HL-60 (cell line): ENCODE measurements at places on chromosomes 4 and X.
A peak's percentile ranks its signal among the peaks of the same experiment; 100 is the strongest.

DNA sequence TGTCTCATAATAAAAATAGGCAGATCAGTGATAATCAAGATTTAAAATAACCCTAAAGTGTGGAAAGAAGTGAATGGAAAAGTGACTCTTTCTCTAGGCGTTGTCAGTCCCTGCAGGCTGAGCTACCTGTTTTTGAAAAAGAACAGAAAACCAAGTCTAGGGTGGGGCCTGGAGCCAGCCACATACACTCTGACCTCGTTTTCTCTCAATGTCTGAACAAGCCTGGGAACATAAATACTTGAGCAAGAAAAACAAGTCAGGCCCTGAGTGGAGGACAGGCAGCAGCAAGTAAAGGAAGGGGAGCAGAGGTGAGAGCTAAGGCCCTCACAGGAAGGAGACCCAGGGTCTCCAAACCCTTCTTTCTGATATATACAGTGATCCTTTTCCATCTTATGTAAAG, 91.7 kb upstream of the HPF1 start:
- no peak for DNase-seq

DNA sequence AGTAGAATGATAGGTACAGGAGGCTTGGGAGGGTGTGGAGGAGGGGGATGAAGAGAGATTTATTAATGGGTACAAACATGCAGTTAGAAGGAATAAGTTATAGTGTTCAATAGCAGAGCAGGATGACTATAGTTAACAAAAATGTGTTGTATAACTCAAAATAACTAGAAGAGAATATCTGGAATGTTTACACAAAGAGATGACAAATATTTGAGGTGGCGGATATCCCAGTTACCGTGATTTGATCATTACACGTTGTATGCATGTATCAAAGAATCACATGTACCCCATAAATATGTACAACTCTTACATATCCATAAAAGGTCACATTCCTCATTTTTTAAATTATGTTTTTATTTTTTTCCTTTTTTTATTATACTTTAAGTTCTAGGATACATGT, 456.6 kb downstream of the MAGEB5 start:
- DNase-seq: no peak

- DNase-seq: no peak
These were observed 636 bp downstream of the BCOR start for GRCh38 chrX:40097141-40097503.

DNA sequence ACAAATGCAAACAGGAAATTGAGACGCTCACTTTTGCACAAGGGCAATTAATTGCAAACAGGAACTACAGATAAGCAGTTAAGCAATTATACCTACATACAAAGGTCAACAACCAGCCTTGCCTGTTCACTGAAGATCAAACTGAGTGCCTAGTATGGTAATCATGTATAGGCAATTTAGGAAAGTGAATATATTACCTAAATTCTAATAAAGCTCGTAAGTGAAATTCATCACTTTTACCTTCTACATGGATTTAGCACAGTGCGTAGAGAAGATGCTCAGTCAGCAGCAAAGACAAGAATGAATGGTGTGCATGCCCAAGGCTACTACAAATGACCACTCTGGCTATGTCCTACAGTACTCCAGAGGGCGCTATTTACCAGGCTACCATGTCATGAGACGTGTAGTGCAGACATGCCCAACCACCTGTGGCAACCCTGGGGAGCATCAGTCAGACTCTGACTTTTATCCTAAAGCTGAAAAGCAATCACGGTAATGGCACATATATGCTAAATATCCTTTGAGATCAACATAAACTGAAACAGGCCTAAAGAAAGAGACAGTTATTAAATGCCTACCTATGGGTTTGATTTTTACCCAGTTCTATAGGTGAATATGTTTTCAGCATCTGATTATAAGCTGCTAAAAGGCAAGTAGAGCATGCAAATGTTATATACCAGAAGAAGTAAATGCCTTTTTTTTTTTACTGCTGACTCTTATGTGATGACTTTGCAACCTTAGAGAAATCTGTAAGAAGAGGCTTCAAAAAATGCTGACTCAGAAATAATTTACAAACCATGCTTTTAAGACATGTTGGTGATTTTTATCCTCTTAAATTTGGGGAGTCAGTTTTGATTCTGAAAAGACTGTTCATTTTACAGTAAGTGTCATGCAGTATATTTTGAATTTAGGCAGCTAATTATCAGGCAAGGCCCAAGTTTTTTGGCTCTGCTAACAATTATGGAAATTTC, 178.0 kb downstream of the PPP3CA start:
- DNase-seq: peak; percentile 43

DNA sequence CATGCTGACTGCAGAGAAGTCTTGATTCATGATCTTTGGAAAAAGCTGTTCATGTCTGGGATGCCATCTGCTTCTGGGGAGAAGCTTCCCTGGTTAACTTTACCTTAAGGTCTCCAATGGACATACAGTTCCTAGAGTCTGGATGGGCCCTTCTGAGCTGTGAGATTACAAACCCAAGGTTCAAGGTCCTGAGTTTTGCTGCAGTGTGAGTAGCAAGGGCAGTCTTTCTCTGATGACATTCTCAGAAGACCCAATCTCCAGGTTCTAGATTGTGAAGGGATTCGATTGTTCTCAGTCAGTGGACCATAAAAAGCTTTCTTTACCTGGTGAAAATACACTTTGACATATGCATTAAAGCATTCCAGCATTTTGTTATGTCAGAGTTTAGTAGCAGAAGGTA, 179.2 kb downstream of the AASDH start:
- no peak for DNase-seq

- DNase-seq: no peak
These were observed 27.7 kb downstream of the PJA1 start for GRCh38 chrX:69137371-69138117.

- no peak for DNase-seq
These were observed 68.0 kb downstream of the LUZP4 start for GRCh38 chrX:115357326-115358120.

GRCh38 chrX:154486052-154486395, 391 bp downstream of the UBL4A start:
- DNase-seq: peak; percentile 22

DNA sequence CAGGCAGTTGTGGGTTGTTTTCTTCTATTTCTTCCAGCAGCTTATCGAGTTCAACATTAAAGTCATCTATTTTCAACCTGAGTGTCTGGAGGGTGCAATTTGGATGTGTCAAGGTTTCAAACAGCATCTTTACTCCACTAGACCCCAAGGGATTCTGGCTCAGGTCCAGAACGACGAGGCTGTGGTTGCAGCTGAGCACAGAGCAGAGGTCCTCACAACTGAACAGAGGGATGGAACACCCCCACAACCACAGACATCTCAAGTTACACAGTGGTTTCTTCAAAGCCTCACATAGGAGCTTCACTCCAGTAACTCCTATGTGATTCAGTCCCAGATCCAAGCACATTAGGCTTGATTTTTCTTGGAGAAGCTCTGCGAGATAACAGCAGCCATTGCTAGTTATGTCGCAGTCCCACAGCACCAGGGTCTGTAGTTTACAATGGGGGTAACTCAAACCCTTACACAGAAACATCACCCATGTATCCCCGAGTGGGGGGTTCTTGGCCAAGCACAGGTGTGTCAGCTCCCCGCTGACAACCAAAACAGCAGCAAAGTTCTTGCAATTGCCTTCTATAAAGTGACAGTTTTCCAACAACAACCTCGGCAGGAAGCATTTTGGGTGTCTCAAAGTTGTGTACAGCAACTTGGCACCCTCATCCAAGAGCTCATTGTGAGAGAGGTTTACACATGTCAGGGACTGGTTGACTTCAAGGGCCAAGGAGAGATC, 2.8 kb downstream of the NLRP2B start:
- no peak for DNase-seq

- DNase-seq: peak; percentile 20
These were observed 119.8 kb downstream of the NEK1 start for GRCh38 chr4:169492436-169493163.

DNA sequence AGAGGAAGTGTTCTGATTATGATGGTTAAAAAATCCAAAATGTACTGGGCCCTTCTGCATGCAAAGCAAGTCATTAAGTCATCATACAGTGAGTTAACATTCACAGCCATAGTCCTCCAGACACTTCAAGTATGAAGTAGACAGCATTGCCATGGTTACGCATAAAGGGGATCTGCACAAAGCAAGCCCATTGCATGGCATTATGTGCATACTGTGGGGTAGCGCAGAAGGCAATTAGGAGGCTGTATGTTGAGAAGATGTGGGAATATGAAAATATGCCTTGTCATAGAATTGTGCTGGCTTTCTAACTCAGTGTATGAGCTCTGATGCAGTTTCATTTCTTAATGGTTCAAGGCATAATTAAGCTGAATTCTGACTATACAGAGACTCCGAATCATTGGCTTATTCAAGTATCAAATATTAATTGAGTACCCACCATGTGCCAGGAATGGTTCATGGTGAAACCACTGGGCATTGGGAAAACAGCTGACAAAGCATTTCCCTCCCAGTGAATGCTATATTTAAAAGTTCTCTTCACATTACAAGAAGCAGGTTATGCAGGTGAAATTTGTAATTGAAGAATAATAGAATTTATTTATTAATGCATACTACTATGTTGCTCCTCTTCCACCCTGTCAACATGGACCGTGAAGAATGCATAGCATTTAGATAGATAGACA, 588.9 kb downstream of the ZNF674 start:
- DNase-seq: no peak

- DNase-seq: no peak
These were observed 35.0 kb downstream of the DCX start for GRCh38 chrX:111376897-111377578.

DNA sequence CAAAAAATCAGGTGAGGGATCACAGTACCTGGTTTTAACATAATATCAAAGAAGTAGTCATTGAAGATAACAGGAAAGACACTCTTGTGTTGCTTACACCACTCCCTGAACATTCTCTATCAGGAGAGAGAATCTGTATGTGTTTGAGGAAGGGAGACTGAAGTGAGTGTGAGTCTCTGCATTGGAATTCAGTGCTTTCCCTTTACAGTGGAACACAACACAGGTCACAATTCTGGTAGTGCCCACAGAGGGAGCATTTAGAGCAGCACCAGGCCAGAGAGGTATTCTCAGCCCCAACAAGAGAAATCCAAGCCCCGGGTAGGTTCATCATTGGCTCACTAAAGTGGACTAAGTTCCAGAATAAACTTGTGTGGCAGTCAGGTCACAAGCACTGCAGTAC, 64.7 kb upstream of the UBQLN2 start:
- no peak for DNase-seq

GRCh38 chr4:15805583-15806517, 27.7 kb downstream of the CD38 start:
- DNase-seq: peak; percentile 36

- no peak for DNase-seq
These were observed 37.0 kb upstream of the CD99L2 start for GRCh38 chrX:150935467-150935866.

- no peak for DNase-seq
These were observed 25.2 kb downstream of the LETM1 start for GRCh38 chr4:1830642-1831228.

- DNase-seq: no peak
These were observed 14.0 kb downstream of the CHIC2 start for GRCh38 chr4:54050214-54050904.

DNA sequence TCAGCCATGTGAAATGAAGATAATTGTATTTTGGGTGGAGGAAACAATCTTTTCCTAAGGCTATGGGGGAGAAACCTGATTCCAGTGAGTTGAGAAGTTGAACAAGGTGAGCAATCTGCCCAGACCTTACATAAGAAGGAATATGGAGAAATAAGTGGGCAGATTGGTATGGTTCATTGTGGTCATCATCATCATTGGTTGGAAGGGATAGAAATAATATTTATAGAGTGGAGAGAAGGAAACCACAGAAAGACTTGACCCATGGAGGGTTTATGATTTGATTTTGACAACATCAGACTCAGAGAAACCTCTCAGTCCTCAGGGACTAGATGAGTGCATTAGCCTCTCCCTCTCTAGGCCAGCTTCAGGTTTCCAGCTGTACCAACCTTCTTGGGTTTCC, 177.9 kb upstream of the NEIL3 start:
- DNase-seq: no peak

GRCh38 chrX:40054793-40055192, 43.0 kb downstream of the BCOR start:
- no peak for DNase-seq

DNA sequence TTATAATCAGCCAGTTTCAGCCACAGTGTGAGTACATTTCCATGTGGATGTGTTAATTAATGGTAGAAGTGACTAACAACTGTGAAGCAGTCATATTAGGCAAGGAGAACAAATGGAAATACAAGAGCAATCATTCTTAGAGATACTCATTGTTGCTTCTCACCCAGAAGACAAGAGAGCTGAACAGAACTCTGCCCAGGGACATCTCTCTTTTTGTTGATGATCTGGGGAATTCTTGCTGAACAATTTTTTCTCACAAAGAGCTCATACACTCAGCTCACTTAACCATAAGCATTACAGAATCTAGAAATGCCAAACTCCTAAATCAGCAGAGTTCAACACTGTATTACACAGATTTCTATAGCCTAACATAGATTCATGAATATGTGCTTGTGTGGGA, 150.1 kb downstream of the COMMD8 start:
- no peak for DNase-seq

DNA sequence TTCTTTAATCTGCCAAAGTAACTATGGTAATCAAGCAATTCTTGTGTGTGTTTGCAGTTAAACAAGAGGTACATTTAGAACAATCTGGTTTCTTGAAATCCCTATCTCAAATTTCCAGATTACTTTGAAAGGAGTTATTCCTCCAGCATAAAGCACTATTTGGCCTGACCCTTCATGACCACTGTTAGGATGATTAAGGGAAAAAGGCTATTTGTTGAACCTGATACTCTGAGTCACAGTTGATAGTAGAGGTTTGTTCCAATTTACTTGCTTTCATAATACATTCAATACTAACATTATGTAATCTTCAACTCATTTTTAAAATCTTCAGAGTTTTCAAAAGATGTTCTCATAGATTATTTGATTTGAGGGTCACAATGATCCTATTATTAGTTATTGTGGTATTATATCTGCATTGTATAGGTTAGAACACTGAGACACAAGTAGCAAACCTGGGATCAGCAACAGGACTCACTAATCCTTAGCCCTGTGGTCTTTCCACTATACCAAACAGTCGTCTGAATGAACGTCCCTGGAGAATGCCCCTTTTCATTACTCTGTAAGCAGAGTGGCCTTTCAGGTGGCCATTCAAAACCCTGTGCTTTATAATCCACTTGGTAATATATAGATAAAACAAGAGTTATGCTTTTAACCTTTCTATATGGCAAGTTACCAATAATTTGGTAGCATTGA, 8.1 kb upstream of the NDST4 start:
- no peak for DNase-seq
